HFFc6 (cell line): ENCODE measurements at places on chromosomes 3 and 15. TPM values are rescaled to one million over a fixed set of nuclear protein-coding genes. Genes with fewer than 3 reads are reported as not detected.

DNA sequence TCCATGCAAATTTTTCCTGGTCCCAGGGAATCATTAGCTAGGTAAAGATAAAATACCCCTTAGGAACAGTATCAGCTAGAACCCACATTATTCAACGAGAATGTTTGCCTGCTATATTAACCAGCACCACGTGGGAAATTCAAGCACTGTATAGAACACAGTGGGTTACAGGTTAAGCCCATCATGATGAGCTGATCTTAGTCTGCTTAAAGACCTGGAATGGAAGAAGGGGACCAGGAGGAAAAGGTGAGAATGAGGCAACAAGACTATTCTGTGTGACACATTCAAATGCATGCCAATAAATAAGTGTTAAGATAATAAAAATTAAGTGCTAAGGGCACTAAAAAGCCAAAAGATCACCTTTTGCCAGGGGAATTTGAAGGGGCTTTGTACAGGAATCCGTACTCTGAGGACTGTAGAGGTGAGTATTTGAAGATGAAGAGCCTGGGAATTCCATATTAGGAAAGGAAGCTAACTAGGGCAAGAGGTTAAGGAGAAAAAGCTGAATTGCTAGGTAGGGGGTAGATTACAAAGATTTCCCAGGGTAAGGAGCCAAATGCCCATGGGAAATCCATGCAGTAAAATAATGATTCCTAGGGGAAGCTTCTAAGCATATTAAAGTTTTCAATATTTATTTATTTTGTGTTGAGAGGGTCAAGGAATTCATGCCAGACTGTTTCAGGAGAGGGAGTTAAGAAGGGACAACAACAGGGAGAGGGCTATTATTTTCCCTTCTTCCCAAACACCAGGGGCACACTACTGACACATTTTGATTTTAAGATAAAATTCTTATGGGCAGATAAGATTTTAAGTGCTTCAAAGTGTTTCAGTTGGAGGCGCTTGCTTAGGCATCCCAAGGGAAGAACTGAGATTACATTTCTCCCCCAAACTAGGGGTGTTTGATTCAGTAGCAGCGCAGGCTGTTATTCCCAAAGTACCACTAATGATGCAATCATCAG, 2.3 kb upstream of the MED12L start:
- H3K4me1 ChIP-seq, result peaks cover 10% of the 10 kb centered on the region
- H3K27ac ChIP-seq, result no peak overlapping the region
- H3K4me3 ChIP-seq, result no peak overlapping the region
- H3K36me3 ChIP-seq, result no peaks in the 10 kb centered on the region
- H3K27me3 ChIP-seq, result peaks cover 35% of the 10 kb centered on the region
- no peak for DNase-seq

Gene CAV3
- 0.62 TPM in 1 of 3 replicates, not detected in the others for total RNA-seq

DNA sequence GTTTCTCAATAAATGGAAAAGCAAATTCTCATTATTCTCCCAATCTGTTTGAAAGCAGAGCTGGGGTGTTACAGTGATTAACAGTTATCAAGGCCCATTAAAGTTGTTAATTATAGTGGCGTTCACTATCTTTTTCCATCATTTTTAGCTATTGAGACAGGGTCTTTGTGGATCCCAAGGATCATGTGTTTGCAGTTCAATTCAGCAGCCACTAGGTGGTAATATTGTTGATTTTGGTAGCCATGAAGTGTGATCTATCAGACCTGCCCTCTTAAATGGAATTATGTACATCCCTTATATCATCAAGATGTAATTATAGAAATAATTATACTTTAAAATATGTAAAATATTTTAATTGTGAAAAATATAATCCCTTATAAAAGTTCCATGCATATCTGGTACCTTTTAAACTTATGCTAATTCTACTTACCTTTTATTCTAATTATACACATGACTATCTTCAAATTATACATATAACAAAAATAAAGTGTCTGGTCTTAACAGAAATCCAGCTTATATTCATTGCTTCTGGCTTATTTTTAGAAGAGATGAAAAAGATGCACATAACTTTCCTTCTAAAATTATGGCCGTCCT, 126.4 kb downstream of the GREM1 start:
- H3K27ac ChIP-seq, result peak overlapping the region; percentile 76
- peaks cover 47% of the 10 kb centered on the region for H3K36me3 ChIP-seq
- peak; percentile 30 for DNase-seq
- H3K4me1 ChIP-seq, result peaks cover 77% of the 10 kb centered on the region

Gene TMC3
- total RNA-seq, result not detected in 2 replicates

Gene PPP2R3A
- 19.2 to 23.4 TPM (median 23.4 TPM) in 3 replicates for total RNA-seq

DNA sequence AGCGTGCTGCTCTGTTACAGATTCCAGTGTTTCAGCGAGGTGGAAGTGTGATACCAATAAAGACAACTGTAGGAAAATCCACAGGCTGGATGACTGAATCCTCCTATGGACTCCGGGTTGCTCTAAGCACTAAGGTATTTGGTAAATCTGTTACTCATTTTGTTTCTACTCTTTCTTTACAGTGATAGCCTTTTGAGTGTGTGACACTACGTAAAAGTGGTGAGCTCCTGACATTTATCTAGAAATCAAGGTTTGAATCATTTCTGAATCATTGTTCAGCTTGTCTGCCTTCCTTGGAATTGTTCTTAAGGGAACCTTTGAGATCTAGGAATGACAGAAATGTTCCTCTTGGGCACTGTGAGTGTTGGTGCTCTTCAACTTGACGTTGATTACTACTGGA, 11.2 kb upstream of the CAPN3 start:
- H3K27me3 ChIP-seq, result peaks cover 2% of the 10 kb centered on the region; the same call in 1 of the 2 replicates
- H3K4me1 ChIP-seq, result peaks cover 67% of the 10 kb centered on the region
- H3K4me3 ChIP-seq, result peak overlapping the region; percentile 44; the same call in 1 of the 2 replicates
- peak overlapping the region; percentile 92 for H3K27ac ChIP-seq
